Urinary bladder (tissue), 4 donors: ENCODE measurements at places on chromosomes 16 and 17. TPM values are rescaled to one million over a fixed set of nuclear protein-coding genes. Genes with fewer than 3 reads are reported as not detected.

The PTGES3L gene
- 6.8 TPM for total RNA-seq

The KRTAP9-4 gene
- total RNA-seq, result not detected

The CEMP1 gene
- not detected for total RNA-seq

The SEPTIN12 gene
- total RNA-seq, result not detected

The SRSF2 gene
- 134 TPM for total RNA-seq

DNA sequence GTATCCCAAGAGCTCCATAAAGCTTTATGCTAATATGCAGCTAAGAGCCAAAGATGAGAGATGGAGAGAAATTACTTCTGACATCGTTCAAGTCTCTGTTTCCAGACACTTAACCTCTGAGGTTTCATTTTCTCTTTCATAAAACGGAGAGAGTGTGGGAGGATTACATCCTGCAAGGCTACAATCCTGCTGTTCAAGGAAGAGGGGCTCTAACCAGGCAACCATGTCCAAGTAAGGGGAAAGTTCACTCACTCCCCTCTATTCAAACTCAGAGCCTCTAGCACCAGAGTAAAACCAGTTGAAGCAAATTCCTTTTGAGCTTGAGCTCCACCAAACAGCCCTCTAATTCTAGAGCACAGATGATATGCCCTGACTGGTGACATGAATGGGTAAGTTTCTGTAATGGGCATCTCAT is 397.4 kb downstream of the NPIPA8 start:
- DNase-seq, result peak; percentile 29

DNA sequence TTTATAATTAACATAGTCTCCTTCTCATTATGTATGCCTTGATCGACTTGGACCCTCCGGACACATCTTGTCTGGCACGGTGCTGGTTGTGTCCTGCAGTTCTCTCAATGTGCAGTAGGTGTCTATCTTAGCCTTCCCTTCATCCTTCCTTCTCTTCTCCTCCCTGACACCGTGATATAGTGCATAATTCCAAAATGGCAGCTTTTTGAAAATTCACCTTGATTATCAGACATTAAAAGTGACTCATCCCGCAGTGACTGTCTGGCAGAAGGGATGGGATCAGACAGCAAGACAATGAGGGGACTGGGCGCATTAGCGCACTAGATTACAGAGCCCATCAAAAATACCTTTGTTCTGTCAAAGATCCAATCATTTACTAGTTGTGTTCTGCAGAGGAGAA is 70.0 kb upstream of the PMFBP1 start:
- DNase-seq, result peak; percentile 7

GRCh38 chr16:51761001-51761400 is 609.9 kb upstream of the SALL1 start:
- no peak for DNase-seq

- DNase-seq, result no peak
Observed at GRCh38 chr17:9329251-9329921, 246.2 kb downstream of the STX8 start.

- no peak for DNase-seq
Observed at GRCh38 chr17:47879028-47879585, 16.9 kb upstream of the SP2 start.

- no peak for DNase-seq
Observed at GRCh38 chr16:11374255-11374654, 29.0 kb downstream of the RMI2 start.

DNA sequence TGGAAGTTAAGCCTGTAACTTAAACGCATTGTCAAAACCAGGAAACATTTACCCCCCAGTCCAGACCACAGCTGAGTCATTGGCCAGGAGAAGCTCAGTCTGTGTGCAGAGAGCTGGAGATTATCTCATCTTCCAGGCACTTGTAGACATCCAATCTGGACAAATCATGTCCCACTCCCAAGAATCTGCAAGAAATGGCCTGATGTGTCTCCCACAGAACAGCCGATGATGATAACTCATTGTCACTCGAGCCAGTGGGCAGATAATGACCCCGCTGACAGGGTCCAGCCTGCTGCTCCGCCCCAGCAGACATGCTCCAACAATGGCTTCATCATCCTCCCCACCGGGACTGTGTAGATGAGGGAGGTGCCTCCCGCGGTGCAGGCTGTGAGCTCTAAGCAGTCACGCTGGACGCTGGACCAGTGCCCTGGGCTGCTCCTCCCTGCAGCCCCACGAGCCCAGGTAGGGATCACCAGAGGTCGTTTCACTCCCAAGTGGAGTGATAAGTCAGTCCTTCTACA is 322.5 kb downstream of the C16orf95 start:
- no peak for DNase-seq

- no peak for DNase-seq
Observed at GRCh38 chr17:7219812-7220592, at the start of the genes ACADVL and DLG4. Gene ACADVL (plus strand): TSS chr17:7219938. CDS start chr17:7219985, 47 bp downstream. Gene DLG4 (minus strand): TSS chr17:7219836.

- DNase-seq, result no peak
Observed at GRCh38 chr17:79730769-79731483, at the start of gene ENPP7. Gene ENPP7 (plus strand): TSS chr17:79730943. CDS start chr17:79731140, 197 bp downstream.

DNA sequence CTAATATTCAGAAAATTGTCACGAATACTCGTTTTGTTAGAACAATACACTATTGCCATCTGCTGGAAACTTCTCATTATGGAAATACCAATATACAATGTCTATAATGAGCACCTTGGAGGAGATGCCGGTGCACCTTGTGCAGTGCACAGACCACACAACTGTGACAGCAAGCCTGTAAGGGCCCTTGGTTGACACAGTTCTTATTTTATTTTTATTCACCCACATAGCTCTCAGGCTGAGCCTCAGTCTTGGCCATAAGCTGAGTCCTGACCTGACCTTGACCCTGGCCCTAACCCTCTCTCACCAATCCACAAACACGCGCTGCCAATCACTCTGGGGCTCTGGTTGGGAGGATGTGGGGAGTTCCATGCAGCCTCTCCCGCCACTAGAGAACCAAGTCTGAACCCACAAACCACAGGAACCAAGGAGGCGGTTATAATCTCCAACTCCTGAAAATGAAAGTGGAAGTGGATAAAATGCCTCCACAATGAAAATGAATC is 7.6 kb downstream of the AIPL1 start:
- DNase-seq, result no peak
